ENCODE measurements at places on chromosomes 3 and 15. TPM values are rescaled to one million over a fixed set of nuclear protein-coding genes. Genes with fewer than 3 reads are reported as not detected.

The THAP10 gene
- total RNA-seq: 0.70 TPM

The TCF12 gene
- 34.9 TPM for total RNA-seq

The BRK1 gene
- 28.3 TPM for total RNA-seq

The RASL12 gene
- 0.70 TPM for total RNA-seq

The TMEM207 gene
- not detected for total RNA-seq

The ZNF662 gene
- 3.9 TPM for total RNA-seq

The COPG1 gene
- 68.4 TPM for total RNA-seq

The TGM4 gene
- not detected for total RNA-seq

The IL5RA gene
- 0.08 TPM for total RNA-seq

The MCCC1 gene
- total RNA-seq: 40.0 TPM

The CLSTN2 gene
- 2.2 TPM for total RNA-seq

The STAC gene
- total RNA-seq: 0.50 TPM

The LYZL4 gene
- not detected for total RNA-seq

The GOLGA8T gene
- total RNA-seq: 0.19 TPM

DNA sequence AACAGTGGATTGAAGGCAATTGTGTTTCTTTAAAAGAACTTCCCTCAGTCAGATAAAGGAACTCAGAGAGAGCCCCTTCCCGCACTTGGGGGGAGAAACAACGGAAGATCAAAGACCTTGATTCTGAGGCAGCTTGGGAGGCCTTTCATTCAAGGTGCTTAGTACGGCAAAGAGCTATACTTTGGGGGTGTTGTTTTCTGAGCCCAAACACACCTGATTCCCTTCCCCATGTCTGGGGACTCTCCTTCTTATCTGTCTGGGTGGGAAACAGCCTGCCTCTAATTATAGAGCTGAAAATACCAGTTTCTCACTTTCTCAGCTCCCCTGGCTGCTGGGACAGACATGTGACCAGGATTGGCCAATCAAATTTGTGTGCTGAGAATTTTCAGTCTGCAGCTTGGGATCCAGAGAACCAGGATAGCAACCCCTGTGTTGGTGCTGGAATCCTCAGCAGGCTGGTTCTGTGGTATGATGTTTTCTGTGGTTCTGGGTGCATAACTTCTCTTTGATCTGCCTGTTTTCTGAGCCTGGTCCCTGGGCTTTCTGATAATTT lies 19.4 kb upstream of the IQCF6 start:
- H3K4me3 ChIP-seq: no peak overlapping the region
- no peaks in the 10 kb centered on the region for H3K27me3 ChIP-seq
- DNase-seq: no peak
- no peak overlapping the region for H3K27ac ChIP-seq

GRCh38 chr15:29542994-29543393 lies 273.4 kb upstream of the NSMCE3 start:
- H3K27ac ChIP-seq: no peak overlapping the region
- H3K4me3 ChIP-seq: no peak overlapping the region
- no peaks in the 10 kb centered on the region for H3K4me1 ChIP-seq

DNA sequence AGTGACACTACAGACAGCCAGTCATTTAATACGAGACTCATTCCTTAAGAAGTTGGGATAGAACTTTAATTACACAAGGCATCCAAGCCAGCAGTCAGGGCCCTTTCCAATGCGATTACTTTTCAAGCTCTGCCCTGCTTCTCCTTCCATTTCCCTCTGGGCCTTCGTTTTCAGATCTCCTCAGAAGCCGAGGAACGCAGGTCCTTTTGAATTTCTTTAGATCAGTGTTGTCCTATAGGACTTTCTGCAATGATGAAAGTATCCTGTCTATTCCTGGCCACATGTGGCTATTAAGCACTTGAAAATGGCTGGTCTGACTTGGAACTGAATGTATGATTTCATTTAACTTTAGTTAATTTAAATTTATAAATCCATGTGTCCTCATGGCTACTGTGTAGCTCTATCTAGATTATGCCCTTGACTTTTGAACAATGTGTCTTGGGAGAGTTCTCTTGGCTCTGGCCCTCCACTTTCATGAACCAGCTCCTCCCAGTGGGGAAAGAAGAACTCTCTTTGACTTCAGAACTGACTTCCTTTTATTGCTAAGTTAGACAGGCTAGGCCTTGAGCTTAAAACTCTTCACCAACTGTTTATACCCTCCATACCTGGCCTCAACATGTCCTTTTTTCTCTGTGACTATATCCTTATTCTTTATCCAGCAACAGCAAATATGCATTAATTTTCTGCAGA lies 22.6 kb downstream of the TGFBR2 start:
- no peak for DNase-seq
- H3K27me3 ChIP-seq: no peaks in the 10 kb centered on the region
- H3K4me1 ChIP-seq: peaks cover 16% of the 10 kb centered on the region
- H3K4me3 ChIP-seq: no peak overlapping the region
- no peak overlapping the region for H3K27ac ChIP-seq

- no peak overlapping the region for H3K27ac ChIP-seq
- DNase-seq: no peak
- no peak overlapping the region for H3K4me3 ChIP-seq
- H3K36me3 ChIP-seq: no peaks in the 10 kb centered on the region
- H3K27me3 ChIP-seq: no peaks in the 10 kb centered on the region
Observed at GRCh38 chr15:41778521-41778920, 4.2 kb downstream of the MAPKBP1 start.

- no peak for DNase-seq
- H3K27me3 ChIP-seq: no peaks in the 10 kb centered on the region
- H3K36me3 ChIP-seq: no peaks in the 10 kb centered on the region
- H3K4me1 ChIP-seq: no peaks in the 10 kb centered on the region
- H3K4me3 ChIP-seq: no peak overlapping the region
Observed at GRCh38 chr15:48602358-48603122, 43.0 kb downstream of the FBN1 start.

DNA sequence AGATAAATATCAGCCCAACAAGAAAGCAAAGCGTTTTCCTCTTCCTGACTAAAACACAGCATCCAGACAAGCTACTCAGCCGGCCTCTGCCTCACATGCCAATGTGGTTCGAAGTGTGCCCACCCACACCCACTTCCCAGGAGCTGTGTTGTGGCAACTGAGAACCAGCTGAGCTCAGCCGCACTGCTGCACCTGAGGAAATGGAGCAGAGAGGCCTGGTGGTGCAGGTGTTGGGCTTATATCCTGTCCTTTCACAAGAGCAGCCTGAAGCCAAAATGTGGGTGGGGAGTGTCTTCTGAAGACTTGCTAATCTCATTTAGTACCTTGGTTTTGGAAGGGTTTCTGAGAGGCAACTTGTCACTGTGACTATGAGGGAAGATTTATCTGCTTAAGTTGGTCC lies 23.0 kb upstream of the RETNLB start:
- H3K4me1 ChIP-seq: no peaks in the 10 kb centered on the region
- no peak for DNase-seq
- H3K36me3 ChIP-seq: no peaks in the 10 kb centered on the region
- no peaks in the 10 kb centered on the region for H3K27me3 ChIP-seq

DNA sequence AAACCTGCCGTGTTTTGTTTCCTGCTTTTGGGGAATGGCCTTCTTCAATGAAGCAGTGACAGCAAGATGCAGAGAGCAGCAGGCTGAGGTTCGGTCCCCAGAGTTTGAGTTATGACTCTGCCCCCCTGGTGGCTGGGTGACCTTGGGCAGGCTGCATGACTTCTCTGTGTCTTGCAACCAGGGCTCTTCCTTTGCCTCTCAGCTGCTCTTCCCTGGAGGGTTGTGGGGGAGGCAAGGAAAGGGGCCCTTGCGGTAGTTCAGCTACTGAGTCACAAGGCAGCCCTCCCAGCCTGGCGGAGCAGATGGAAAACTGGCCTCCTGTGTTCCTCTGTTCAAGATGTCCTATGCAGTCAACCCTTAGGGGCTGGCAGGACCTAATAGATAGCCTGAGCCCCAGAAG lies 17.1 kb downstream of the CTXND1 start:
- peak; percentile 50 for DNase-seq
- H3K27me3 ChIP-seq: no peaks in the 10 kb centered on the region
- no peaks in the 10 kb centered on the region for H3K4me1 ChIP-seq
- H3K36me3 ChIP-seq: no peaks in the 10 kb centered on the region

DNA sequence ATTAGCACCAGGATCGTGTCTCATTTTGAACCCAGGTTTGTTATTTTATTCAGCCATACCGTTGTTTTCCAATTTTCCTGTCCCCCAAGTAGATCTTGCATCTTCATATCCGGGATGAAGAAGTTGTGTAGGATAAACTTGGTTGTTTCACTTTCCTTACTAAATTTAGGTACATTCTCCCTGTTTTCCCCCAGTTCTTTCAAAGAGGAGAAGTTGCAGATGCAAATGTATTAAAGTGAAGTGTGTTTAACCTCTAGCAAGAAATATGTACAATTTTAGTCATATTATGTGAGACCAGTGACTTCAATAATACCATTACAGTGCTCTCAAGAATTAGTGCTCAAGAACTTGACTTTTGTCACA lies 1.3 kb downstream of the ATXN7 start:
- peak overlapping the region; percentile 69 for H3K4me3 ChIP-seq
- peak overlapping the region; percentile 81 for H3K27ac ChIP-seq
- H3K4me1 ChIP-seq: no peaks in the 10 kb centered on the region

DNA sequence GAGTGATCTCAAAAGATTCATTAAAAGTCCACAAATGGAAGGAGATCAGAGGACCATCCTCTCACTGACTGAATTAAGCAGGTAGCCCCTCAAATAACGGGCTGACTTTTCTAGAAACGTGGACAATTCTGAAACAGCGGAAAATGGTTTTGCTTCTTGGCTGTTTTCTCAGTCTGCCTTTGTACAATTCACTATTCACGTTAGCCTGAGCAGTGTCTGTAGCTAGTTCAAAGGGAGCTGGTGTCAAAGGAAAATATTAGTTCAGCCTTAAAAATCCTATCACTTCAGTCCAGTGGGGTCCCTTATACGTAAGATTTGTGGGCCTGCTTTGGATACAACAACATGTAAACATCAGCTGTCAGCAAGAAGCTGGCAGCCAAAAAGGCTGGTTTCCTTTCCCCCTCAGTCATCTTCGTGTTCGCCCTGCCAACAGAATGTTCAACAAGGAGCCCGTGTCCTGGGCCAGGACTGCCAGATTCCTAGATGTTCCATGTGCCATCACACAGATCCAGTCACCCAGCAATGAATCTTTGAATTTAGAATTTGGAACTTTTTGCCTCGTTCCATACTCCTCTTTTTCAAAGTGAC lies 19.3 kb downstream of the LMCD1 start:
- H3K27ac ChIP-seq: no peak overlapping the region
- no peak overlapping the region for H3K4me3 ChIP-seq
- H3K27me3 ChIP-seq: no peaks in the 10 kb centered on the region
- DNase-seq: no peak
- H3K4me1 ChIP-seq: no peaks in the 10 kb centered on the region

DNA sequence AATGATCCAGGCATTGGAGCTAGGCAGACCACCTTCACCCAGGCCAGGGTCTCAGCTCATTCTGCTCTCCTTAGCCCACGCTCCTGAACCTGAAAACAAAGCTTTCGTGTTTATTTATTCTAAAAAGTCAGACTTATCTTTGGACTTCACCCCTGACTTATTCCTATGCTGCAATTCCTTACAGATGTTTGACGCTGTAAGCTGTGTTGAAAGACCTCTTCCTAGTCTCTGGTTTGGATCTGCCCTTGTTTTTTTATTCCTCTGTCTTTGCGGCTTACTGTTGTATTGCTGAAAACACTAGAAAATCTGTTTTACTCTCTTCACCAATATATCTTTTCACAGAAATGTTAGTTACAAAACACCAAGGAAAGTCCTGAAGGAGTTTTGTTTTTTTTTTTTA lies 40.5 kb upstream of the LDHAL6B start:
- H3K36me3 ChIP-seq: peaks cover 11% of the 10 kb centered on the region
- DNase-seq: no peak
- no peak overlapping the region for H3K4me3 ChIP-seq
- no peak overlapping the region for H3K27ac ChIP-seq
- H3K27me3 ChIP-seq: no peaks in the 10 kb centered on the region

- H3K27me3 ChIP-seq: no peaks in the 10 kb centered on the region
- peak; percentile 36 for DNase-seq
- H3K27ac ChIP-seq: no peak overlapping the region
- H3K36me3 ChIP-seq: no peaks in the 10 kb centered on the region
Observed at GRCh38 chr3:24773798-24774197, 279.1 kb upstream of the THRB start.

GRCh38 chr3:162376761-162377160 lies 880.2 kb downstream of the OTOL1 start:
- no peaks in the 10 kb centered on the region for H3K27me3 ChIP-seq
- no peak overlapping the region for H3K27ac ChIP-seq
- H3K4me1 ChIP-seq: no peaks in the 10 kb centered on the region
- no peaks in the 10 kb centered on the region for H3K36me3 ChIP-seq
- DNase-seq: no peak

- no peaks in the 10 kb centered on the region for H3K36me3 ChIP-seq
- peaks cover 27% of the 10 kb centered on the region for H3K4me1 ChIP-seq
- no peaks in the 10 kb centered on the region for H3K27me3 ChIP-seq
Observed at GRCh38 chr3:129462361-129462968, 22.4 kb downstream of the IFT122 start.

- no peak overlapping the region for H3K27ac ChIP-seq
- no peak for DNase-seq
- H3K27me3 ChIP-seq: peaks cover 7% of the 10 kb centered on the region
Observed at GRCh38 chr15:74959586-74959939, 3.0 kb upstream of the RPP25 start.

DNA sequence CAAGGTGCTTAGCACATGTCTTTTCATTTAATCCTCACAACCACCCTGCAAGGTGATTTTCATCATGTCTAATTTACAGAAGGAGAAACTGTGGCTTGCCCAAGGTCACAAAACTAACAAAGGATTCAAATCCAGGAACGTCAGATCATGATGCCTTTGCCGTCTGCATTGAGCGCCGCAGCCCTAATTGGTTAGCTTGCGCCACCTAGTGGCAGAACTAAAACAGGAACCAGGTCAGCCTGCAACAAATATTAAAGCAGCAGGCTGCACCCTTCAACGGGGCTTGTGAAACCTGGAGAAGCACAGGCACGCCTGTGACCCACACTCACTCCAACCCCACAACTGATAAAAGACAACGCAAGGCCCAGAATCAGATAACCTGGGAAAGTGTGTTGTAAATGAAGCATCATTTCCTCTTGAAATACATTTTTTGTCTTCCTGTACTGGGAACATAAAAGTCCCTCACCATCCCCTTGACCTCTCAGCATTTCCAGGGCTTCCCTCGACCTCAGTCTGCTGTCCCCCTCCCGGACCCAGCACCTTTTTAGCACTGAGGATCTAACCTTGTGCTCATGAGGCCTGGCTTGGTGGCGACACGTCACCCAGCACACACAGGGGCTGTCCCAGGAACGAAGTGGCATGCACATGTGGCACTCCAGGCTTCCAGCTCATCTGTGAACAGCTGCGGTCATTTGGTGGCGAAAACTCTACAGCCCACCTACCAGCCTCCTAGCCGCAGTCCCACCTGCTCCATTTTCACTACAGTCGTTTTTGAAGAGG lies 17.3 kb downstream of the DPH3 start:
- no peak overlapping the region for H3K27ac ChIP-seq
- peaks cover 15% of the 10 kb centered on the region for H3K4me1 ChIP-seq
- peak; percentile 75 for DNase-seq
- H3K4me3 ChIP-seq: no peak overlapping the region
- H3K36me3 ChIP-seq: no peaks in the 10 kb centered on the region

GRCh38 chr3:13539292-13539638 lies 9.7 kb upstream of the FBLN2 start:
- peaks cover 7% of the 10 kb centered on the region for H3K27me3 ChIP-seq
- H3K4me3 ChIP-seq: no peak overlapping the region
- H3K4me1 ChIP-seq: no peaks in the 10 kb centered on the region
- no peak overlapping the region for H3K27ac ChIP-seq
- DNase-seq: no peak
